ENCODE measurements at places on chromosomes 4 and X.

DNA sequence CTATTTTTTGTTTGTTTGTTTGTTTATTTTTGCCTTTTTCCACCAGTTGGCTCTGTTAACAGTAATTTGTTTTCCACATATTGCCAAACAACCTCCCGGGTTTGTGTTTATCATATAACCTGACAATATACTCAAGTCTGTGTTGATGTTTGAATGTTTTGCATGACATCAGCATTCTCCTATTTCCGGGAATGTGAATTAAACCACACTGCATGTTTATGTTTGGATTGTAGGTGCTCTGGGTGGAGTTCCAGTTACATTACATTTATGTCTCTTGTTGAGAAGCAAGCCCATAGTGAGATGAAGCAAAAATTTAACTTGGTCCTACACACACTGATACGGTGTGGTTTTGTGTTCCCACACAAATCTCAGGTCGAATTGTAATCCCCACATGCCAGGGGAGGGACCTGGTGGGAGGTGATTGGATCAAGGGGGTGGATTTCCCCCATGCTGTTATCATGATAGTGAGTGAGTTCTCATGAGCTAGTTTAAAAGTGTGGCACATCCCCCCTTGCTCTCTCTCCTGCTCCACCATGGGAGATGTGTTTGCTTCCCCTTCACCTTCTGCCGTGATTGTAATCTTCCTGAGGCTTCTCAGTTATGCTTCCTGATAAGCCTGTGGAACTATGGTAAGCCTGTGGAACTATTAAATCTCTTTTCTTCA, 54.4 kb upstream of the CLNK start:
- no peak for DNase-seq

- no peak for DNase-seq
These were observed 2700.3 kb downstream of the ARAP2 start for GRCh38 chr4:33543941-33544450.

DNA sequence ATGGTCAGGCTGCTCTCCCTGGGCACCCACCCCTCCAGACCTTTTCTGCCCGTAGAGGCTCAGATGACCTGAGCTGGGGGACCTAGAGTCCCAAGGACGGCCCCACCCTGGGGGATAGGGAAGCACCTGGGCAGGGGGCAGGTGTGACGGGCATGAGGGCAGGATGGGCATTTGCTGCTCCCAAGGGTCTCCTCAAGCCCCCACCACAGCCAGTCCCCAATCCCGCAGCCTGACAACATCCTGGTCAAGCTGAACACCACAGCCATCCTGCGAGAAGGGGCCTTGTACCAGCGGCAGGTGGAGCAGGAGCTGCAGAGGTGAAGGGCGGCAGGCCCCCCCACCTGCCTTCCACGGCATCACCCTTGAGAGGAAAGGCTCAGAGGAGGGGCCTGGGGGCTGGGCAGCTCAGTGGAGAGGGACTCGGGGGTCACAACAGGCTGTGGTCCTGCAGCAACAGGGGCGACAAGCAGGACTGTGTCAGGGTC, 17.8 kb upstream of the RNF4 start:
- no peak for DNase-seq

- no peak for DNase-seq
These were observed 324.0 kb downstream of the DHRSX start for GRCh38 chrX:2176733-2177132.

Data from C1 segment of cervical spinal cord (tissue), 14 donors.